ENCODE measurements at places on chromosomes 6 and 20.

GRCh38 chr20:37773291-37773826 lies 79.5 kb downstream of the CTNNBL1 start:
- no peak for DNase-seq

DNA sequence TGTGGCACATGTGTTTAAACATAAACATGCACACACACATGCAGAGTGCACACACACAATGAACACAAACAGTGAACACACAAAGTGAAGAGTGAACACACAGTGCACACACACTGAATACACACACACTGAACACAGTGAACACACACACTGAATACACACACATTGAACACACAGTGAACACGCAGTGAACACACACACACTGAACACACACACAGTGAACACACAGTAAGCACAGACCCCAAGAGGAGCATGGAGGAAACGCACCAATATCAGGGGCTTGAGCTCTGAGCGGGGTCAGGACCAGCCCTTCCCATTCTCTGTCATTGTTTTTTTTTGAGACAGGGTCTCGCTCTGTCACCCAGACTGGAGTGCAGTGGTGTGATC lies 17.1 kb upstream of the HELZ2 start:
- no peak for DNase-seq

DNA sequence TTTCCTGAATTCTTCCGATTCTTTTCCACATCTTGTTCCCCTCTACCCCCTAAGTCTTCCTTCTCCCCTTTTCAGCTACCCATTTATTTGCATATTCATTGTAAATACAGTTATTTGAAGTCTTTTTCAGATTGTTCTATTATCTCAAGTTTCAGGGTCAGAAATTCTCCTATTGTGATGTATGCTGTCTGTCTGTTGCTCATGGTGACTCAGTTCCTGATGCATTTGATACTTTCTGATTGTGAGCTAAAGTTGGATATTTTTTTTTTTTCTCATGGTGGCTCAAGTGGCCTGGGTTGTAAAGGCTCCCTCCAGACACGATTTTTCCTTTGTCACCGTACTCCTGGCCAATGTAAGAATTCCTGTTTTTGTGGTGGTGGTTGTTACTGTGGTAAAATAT lies 4.9 kb upstream of the PI16 start:
- no peak for DNase-seq

DNA sequence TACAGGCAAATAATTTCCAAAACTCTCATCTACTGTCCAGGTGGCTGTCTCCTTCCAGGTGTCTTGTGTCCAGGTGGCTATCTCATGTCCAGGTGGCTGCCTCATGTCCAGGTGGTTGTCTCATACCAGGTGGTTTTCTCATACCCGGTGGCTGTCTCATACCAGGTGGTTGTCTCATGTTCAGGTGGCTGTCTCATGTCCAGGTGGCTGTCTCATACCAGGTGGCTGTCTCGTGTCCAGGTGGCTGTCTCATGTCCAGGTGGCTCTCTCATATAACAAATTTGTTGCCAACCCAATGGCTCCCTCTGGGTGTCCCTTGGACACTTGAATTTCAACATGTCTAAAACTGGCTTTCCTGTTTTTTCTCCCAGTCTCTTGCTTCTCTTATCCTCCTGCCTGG lies 14.3 kb upstream of the SLC22A3 start:
- DNase-seq: no peak

GRCh38 chr6:138971601-138972000 lies 16.5 kb downstream of the REPS1 start:
- no peak for DNase-seq

GRCh38 chr20:9075264-9076095 lies 6.6 kb downstream of the PLCB4 start:
- DNase-seq: no peak

- DNase-seq: no peak
Measured at GRCh38 chr6:29676981-29677601, 3.9 kb downstream of the ZFP57 start.

DNA sequence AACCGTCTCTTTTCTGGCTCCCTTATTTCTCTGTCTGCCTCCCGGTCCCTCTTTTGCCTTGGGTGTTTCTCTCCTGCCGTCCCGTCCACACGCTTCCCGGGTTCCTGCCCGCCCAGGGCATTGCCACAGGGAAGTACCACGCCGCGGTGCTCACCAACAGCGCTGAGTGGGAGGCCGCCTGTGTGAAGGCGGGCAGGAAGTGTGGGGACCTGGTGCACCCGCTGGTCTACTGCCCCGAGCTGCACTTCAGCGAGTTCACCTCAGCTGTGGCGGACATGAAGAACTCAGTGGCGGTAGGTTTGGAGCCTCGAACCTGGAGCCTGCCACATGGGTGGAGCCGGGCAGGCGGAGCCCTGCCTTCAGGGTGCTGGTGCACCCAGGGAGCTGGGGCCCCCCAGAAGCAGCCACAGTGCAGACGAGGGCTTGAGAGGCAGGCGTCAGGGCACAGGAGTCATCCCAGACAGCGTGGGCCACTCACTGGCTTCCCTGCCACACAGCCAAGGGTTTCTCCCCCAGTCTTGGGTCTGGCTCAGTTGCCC lies 21.3 kb downstream of the NPEPL1 start:
- no peak for DNase-seq

- no peak for DNase-seq
Measured at GRCh38 chr6:80793411-80793810, 686.9 kb downstream of the BCKDHB start.

DNA sequence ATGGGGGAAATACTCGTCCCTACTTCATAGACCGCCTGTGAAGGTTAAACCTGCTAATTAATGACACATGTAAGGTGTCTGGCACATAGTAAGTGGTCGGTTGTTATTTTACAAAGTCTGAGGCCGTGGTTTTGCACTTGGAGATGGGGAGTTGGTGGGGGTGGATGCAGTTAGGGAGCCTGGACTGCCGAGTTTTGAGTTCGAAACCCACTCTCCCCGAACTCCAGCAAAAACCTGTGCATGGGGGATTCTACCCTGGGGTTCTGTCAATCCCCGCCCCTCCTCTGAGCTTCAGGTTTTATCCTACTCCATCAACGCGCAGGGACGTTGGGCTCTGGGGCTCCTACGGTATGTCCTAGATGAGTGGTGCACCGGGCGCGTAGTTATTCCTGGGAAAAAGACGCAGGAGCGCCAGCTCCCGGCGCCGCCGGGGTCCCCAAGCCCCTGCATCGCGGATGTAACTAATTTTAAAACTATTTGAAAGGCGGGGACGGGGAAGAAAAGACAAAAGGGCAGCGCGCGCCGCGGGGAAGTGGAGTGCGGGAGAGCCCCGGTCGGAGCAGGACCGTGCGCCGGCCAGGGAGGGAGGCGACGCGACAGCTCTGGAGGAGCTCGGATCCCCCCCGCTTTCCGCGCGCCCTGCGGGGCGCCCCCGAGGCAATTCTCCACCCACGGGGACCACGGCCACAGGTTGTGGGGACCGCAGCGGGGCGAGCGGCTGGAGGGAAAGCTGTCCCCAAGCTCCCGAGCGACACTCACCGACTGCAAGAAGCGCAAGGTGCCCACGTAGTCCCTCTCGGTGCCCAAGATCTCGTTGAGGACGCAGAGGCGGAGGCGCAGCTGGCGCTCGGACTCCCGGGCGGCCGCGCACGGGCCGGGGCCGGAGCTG lies 672 bp downstream of the PREX1 start:
- DNase-seq: no peak

- DNase-seq: no peak
Measured at GRCh38 chr20:60894091-60894490, 358.0 kb upstream of the CDH4 start.

- no peak for DNase-seq
Measured at GRCh38 chr20:59120919-59121318, 42.7 kb upstream of the ZNF831 start.

DNA sequence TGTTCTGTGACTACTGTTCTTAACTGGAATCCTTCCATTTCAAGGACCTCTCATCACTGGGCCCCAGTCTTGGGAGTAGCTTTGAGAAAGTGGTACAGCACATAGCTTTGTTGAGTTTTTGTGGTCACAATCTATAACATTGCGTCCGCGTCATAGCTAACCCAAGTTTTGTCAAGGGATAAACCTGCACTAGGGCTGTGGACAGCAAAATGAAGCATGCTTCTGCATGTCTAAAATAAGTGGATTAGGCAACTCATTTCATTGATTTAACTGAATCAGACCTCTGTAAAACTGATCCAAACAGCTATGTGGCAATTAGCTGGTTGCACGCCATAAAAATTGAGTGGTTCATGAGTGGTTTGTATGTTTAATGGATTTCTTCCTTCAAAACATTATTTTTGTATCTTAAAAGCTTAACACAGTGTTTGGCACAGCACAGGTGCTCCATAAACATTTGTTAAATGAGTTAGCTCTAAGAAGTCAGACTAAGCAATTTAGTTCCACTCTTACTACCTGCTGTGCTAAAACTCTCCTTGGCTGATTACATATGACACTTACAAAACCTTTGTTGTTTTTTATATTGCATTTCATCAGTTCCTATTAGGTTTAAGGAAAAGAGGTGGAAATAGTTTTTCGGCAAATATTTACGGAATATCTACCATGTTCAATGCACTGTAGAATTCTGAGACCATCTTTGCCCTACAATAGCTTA lies 160.3 kb upstream of the ATXN1 start:
- DNase-seq: no peak

DNA sequence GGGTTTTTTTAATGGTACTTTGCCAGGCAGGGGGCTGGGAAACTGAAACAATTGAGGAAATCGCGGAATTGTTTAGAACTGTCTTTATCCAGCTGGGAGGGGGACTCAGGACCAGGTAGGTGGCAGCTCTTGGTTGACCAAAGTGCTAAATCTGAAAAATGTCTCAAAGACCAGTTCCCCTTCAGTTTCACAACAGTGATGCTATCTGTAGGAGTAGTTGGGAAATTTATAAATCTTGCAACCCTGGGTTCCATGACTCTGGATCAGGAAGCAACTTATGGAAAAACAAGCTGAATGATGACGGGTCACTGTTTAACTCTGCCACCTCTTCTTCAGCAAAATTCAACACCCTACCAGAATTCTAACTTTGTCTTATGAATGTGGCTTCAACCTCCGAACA lies 99.7 kb downstream of the FAM50B start:
- DNase-seq: no peak

Data from activated naive CD8-positive, alpha-beta T cell treated with anti-CD3 and anti-CD28 coated beads, Interleukin-2, amount 50 U/mL, for 16 hours (primary cell).